ENCODE measurements at places on chromosomes 2 and 18. TPM values are rescaled to one million over a fixed set of nuclear protein-coding genes. Genes with fewer than 3 reads are reported as not detected.

- DNase-seq, result no peak
These were observed 164.4 kb downstream of the BABAM2 start for GRCh38 chr2:28054916-28055315.

The NTSR2 gene
- total RNA-seq, result not detected

GRCh38 chr18:68779169-68779568, 18.7 kb upstream of the CCDC102B start:
- no peak for DNase-seq

DNA sequence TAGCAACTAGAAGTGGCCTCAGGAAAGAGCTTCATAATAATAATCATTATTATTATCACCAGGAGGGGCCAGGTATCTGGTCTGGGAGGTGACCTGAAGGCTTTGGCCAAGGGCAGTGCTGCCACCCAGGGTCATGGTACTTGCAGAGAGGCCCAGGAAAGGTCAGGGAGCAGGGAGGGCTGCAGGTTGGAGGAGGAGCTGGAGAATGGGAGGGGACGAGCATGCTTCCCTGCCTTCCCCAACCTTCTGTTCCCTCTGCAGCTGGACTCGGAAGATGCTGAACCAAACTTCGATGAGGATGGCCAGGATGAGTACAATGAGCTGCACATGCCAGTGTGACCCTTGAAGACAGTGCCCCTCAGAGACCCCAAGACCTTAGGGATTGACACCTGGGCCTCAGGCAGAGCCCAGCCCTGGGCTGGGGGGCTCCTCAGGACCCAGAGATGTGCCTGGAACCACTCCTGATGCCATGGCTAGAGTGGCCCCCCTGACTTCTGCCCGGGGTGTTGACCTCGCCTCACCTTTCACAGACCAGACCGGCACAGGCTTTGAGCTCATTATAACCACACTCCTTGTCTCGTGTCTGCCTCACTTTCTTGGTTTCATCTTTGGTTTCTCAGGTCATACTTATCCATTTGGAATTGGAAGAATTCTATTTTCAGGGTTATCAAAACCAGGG, 14.1 kb downstream of the SLC4A3 start:
- no peak for DNase-seq

- no peak for DNase-seq
These were observed 101.6 kb upstream of the DAPL1 start for GRCh38 chr2:158693476-158693875.

The SERPINB3 gene
- total RNA-seq, result not detected

The PTPRN gene
- not detected for total RNA-seq

GRCh38 chr18:75875559-75875958, 448.1 kb upstream of the SMIM21 start:
- DNase-seq, result no peak

DNA sequence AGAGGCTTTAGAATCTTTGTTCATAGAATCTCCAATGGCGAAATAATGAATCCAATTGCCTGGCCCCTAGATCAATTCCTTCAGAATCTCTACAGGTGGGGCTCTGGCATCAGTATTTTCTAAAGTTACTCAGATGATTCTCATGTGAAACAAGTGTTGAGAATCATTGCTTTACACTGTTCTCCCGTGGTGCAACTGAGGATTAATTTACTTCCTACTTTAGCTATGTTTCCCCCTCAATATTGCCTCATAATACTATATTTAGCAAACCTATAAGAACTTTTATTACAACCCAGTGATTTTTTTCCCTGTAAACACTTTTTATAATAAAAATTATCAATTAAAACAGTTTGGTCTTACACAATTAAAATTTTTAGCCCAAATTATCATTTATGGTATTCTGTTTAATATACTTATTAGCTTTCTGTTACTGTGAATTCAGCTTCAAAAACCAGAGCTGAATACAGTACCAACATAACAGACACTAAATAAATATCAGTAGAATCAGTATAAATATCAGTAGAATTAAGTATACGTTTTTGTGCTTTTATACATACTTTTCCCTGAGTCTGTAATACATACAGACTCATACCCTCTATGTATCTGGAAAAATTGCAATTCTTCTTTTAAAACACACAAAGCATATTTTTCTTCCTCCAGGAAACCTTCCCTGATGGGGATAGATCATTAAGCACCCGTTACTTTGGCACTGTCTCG, 20.8 kb downstream of the SLC38A11 start:
- DNase-seq, result no peak

DNA sequence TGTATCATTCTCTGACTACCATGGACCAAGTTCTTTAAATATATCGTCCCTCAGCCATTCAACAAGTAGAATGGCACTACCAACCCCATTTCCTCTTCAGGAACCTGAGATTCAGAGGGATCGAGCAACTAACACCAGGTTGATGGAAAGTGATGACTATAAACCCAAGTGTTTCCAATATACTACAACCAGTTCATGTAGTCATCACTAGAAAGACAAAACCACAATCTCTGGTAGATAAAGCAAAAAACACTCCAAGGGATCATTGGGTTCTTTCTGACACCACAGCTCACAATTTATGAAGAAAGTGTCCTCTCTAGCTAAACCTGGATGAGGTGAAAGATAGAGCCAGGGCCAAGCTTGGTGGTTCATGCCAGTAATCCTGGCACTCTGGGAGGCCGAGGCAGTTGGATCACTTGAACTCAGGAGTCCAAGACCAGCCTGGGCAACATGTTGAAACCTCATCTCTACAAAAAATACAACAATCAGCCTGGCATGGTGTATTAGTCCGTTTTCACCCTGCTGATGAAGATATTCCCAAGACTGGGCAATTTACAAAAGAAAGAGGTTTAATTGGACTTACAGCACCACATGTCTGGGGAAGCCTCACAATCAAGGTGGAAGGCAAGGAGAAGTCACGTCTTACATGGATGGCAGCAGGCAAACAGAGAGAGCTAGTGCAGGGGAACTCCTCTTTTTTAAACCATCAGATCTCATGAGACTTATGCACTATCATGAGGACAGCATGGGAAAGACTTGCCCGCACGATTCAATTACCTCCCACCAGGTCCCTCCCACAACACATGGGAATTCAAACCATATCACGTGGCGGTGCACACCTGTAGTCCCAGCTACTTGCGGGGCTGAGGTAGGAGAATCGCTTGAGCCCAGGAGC, 2.2 kb downstream of the CD226 start:
- no peak for DNase-seq

All from Caki2 (cell line).